Ecto neural progenitor cell (in vitro differentiated cells): ENCODE measurements at places on chromosomes 4 and X.

DNA sequence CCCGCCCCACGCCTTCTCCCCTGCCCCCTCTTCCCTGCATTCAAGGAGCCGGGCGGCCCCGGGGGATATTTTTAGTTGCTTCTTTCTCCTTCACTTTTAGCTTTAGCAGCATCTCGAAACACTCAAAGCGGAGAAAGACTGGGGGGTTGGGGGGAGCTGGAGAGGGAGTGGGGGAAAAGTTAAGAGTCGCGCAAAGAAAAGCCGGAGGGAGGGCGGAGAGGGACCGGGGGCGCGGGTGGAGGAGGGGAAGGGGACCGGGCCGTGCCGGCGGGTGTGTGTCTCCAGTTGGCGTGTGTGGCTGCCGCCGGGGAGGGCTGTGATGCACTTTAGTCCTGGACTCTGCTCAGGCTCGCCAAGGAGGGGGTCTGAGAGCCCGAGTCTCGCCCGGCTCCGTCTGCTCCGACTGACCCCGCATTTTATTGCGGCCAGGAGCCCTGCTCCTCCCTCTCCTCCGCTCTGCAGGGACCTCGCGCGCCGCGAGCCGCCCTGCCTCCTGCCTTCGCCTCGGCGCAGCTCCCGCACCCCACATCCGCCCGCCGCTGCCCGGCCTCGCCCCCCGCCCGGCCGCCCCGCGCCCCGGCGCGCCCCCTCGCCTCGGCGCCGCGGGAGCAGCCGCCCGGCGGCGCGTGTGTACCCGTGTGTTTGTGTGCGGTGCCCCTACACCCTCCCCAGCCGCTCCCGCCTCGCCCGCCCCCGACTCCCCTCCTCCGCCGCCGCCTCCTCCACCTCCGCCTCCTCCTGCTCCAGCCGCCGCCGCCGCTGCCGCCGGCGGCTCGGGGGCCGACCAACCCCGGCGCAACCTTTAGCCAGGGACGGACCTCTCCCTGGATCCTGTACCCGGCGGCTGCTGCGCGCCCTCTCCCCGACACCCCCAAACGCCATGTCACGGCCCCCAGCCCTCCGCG, 1.4 kb downstream of the ZNF827 start:
- DNase-seq, result peak; percentile 78

GRCh38 chr4:86100539-86101215, 259.2 kb downstream of the MAPK10 start:
- no peak for DNase-seq

GRCh38 chrX:136336623-136337022, 35.9 kb downstream of the ADGRG4 start:
- no peak for DNase-seq

- peak; percentile 88 for DNase-seq
These were observed at the start of gene EPHA5 for GRCh38 chr4:65670331-65671031. EPHA5 (minus strand) TSS chr4:65670489; CDS start chr4:65669742, 747 bp downstream.

DNA sequence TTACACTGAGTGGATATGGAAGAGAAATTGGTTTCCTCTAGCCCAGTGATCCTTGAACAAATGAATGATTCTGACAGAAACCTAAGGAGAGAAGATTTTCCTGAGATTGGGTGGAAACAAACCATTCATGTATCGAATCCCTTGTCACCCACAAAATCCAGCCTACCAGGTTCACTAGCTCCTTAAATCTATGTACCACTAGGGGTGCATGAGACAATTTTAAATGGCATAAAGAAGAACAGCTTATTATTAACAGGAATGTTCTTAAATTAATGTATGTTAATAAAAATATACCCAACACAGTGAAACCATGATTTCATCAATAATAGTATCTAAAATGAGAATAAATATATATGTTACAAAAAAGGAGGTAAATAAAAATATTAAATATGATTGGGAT, 118.4 kb upstream of the LNX1 start:
- DNase-seq, result no peak

GRCh38 chrX:52352551-52352950, 16.3 kb upstream of the XAGE2 start:
- no peak for DNase-seq

- no peak for DNase-seq
These were observed 175.2 kb upstream of the PBDC1 start for GRCh38 chrX:75997692-75998091.

- no peak for DNase-seq
These were observed 17.0 kb downstream of the ADGRA3 start for GRCh38 chr4:22498866-22499265.

DNA sequence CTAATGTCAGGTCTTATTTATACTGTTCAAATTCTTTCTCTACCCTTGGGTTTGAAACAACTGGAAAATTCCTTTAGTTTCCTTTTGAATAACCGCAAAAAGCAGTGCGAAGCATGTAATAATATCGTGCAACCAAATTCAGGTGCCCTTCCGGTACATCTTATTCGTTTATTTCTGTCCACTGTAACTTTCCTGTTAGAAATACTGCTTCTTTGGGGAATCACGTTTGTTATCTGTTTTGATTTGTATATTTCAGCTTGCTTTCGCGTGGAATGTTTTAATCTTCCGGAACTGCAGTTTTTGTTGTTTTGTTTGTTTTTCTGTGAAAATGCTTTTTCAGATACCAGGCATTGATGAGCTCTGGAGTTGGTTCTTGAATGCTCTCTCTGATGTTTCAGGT, 85.7 kb upstream of the HPRT1 start:
- DNase-seq, result no peak

DNA sequence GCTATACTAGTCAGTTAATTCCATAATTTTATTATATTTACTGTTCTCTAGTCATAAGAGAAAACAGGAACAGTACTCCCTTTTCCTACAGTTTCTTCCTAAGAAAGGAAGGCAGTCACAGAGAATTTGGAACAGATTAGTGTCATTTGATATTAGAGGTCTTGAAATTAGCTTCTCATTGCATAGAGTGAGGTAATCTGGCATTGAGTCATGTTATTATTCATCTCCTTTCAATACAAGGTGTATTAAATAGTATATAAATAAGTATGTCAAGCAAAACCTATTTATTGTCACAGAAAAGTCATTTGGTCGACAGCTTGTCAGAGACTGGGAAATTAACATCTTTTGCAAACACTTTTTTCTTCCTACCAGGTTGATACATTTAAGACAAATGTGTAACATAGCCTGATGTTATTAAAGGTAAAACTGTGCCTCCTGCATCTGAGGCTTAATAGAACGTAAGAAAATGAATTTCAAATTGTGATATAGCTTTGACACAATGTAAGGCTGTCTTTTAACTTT, 753.1 kb upstream of the FRG1 start:
- DNase-seq, result no peak

DNA sequence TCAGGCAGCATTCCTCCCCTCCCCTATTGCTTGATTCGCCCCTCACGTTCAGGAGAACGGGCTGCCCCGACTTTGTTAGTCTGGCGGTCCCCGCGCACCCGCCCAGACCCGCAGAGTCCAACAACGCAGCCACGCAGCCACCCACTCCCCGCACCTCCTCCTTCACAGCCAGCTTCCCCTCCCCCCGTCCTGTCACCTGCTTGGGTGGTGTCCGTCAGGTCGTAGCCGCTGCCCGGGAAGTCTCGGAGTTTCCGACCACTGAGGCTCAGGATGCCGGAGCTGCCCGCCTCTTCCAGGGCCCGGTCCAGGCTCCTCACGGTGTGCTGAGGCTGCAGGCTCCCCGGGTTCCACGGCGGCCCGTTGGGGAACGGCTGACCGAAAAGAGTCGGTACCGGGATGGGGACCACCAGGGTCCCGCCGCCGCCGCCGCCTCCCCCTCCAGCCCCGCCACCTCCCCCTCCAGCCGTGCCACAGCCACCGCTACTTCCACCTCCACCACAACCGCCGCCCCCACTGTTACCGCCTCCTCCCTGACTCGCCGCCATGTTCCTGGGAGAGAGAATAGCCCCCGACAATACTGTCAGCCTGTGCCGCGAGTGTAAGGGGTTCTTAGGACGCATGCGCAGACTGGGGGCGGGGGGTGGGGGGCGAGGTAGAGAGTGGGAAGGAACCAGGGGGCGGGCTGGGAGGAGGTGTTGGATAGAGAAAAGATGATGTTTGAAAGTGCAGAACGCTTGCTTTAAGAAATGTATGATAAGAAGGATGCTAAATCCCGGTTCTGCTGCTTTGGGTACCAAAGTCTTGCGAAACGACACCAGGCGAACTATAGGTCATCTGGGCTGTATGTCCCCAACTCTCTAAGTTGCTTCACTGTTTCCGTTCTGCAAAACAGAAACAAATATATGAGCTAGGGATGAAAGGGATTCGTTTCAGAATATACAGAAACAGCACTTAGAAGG, at the start of gene LRCH2:
TSS of gene LRCH2 (minus strand) at position 600 of the 959 bp plus-strand sequence. CDS start at position 545, 55 bp downstream.
- DNase-seq, result peak; percentile 79

DNA sequence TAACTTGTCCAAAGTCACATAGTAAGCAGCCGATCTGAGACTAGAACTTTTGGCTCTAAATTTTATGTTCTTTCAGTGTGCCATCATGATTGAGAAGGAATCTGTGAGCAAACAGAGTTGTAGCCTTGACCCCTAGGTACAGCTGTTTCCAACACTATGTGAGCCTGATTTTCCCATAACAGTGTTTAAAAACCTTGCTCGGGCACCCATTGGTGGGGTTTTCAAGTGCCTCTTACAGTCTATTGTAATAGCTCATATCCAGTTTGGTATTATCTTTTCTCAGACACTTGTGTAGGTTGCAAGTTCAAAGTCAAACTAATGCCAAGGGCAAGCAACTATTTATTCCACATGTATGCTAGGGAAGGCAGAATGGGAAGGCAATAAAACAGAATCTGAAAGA, 467.9 kb downstream of the INPP4B start:
- DNase-seq, result no peak

- no peak for DNase-seq
These were observed 6.5 kb downstream of the SASH3 start for GRCh38 chrX:129786210-129786651.

GRCh38 chr4:5979981-5980380, 38.2 kb downstream of the C4orf50 start:
- DNase-seq, result peak; percentile 79

DNA sequence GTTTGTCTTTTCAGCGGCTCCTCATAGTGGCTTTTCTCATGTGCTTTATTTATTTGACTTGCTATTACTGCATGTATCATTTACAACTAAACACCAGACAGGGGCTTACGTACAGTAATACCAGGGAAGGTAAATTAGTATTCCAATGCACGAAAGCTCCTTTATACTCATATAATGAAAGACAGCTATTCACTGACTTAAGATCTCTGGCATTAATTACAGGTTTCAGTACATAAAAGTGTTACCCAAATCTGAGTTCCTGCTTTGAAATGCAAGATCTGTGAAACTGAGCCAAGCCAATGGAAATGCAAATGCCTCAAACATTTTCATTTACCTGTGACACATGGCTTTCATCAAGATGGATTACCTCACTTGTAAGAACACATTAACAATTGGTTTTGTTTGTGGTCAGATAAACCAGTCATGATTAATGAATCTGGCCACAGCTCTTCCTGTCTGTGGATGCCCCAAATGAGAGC, 107.2 kb downstream of the ANAPC4 start:
- DNase-seq, result no peak

- DNase-seq, result no peak
These were observed 5.8 kb downstream of the UGT2B4 start for GRCh38 chr4:69489856-69490255.

DNA sequence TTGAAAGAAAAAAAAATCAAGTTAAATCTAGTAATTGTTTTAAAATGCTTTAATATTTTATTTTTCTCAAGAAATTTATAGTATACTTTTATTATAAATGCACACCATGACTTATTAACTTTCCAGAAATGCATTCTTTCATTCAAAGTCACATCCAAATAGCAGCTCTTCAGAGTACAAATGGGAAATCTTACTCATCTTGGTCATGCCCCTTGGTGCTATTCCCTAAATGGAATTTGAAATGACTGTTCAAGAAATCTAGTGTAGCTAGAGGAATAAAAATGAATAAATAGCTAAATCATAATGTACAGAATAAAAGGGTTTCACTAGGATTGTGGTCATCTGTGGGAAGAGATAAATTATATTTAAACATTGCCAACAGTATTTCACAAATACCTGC, 1139.7 kb downstream of the PCDH18 start:
- no peak for DNase-seq

- DNase-seq, result no peak
These were observed 1254.4 kb upstream of the ADGRL3 start for GRCh38 chr4:59945716-59946115.

- DNase-seq, result peak; percentile 63
These were observed 12.5 kb upstream of the CRLF2 start for GRCh38 chrX:1224954-1225353.

- DNase-seq, result no peak
These were observed 342.5 kb upstream of the FSTL5 start for GRCh38 chr4:162506253-162506652.

DNA sequence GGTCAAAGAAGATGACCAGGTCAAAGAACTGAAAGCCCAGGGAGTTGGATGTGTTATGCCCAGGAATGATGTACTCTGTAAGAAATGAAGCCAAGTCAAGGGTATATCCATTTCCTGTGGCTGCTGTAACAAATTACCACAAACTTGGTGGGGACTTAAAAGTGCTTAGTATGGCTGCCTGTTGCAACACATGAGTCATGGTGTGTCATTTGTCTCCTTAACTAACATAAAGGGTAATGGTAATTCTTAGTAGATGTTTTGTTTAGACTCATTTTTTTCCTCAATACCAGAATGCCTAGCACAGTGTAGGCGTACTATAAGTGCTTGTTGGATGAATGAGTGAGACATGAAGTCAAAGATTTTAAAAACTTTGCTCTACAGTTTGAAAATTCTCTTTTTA, 45.7 kb downstream of the SYTL5 start:
- no peak for DNase-seq

- DNase-seq, result no peak
These were observed 202.0 kb upstream of the GRID2 start for GRCh38 chr4:92101737-92102172.

DNA sequence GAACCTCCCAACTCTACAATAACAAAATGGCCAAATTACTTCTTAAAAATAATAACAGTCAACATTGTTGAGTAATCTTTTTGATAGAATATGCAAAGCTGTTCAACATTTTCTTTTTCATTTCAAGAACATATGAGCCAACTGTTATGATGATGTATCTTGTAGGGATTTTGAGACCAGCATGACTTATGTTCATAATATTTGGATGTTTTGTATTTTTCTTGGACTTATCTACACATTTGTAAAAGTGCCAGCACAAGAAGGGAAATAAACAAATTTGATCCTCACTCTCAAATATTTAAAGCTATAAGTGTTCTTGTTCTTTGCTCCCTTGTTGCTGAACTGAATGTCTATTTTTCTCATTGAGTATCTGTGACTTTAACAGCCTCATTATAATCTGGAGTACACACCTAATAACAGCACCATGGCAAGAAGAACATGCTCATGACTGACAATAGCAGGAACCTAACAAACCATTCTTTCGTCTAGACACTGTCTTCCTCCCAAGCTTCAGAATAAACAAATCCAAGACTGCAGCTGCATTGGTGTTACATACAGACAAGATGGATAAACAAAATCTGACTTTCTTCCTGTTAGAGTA, 1049.7 kb downstream of the FAT4 start:
- DNase-seq, result no peak
